ENCODE measurements at places on chromosomes 5 and 9. TPM values are rescaled to one million over a fixed set of nuclear protein-coding genes. Genes with fewer than 3 reads are reported as not detected.

GRCh38 chr9:133140174-133140505 lies 19.1 kb upstream of the RALGDS start:
- no peak for DNase-seq

The RLN1 gene
- not detected for total RNA-seq

DNA sequence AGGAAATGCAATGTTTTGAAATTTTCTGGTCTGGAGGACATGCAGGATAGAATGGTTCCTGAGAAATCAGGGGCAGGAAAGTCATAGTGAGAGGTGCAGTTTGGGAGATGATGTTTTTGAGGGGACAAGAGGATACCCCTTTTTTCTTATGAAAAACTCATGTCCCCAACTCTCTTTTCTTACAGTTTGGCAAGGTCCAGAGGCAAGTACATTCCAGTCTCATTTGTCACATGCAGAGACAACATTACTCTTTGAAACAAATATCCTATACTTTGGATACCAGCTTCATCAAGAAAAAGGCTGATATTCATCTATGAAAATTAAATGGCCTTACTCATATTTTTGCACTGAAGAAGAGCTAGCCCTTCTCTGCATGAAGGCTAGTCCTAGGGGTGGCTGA lies 48.2 kb downstream of the EQTN start:
- DNase-seq = no peak

DNA sequence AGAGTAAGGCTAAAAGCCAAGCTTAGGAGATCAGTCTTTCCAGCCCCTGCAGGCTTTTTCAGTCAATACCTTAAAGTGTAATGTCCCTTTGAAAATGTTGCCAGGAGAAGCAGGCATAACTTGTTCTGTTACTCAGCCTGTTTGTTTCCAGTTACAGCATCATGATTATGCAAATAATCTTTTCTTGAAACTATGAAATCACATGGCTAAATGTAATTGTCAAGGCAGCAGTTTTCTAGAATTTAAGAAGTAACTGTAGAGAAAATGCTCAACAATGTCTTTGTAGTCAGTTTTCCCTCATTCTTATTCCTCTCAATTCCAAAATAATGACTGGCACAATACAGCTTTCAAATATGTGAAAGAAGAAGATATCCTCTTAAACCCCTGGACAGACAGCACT lies 1.9 kb upstream of the GPR107 start:
- no peak for DNase-seq

The OR1K1 gene
- not detected for total RNA-seq

DNA sequence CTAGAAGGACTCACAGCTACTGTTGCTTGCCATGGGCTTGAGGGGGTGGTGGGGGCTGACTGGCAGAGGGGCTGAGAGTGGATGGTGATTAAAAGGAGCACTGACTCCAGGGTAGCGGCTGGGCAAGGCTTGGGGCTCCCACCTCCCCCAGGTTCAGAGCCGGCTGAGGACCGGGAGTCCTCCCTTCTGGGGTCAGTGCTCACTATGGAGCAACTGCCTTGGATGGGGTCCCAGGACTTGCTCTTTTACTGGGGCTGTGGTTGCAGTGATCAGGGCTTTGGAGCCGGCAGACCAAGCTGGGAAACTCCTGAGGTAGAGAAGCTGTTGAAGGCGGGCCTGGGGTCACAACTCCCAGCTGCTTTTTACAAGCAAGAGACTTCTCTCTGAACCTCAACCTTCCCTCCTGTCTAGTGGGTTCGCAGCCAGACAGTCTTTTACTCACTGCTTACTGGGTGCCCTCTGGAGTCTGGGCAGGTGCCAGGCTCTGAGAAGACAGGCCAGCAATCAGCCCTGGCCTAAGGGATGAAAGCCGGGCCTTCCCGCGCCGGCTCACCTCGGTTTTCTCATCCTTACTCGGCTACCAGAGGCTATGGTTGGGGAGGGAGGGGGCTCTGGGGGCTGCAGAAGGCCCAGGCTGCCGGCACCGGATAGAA lies 795 bp upstream of the ASS1 start:
- DNase-seq = no peak

GRCh38 chr9:127121628-127122175 lies 733 bp downstream of the ANGPTL2 start:
- no peak for DNase-seq

Data from mucosa of gallbladder (tissue), 1 donor.